Thoracic aorta (tissue), 2 donors: ENCODE measurements at places on chromosomes 11 and 22. TPM values are rescaled to one million over a fixed set of nuclear protein-coding genes. Genes with fewer than 3 reads are reported as not detected.

GRCh38 chr11:1303126-1303821, 6.2 kb downstream of the TOLLIP start:
- no peak for DNase-seq

- no peak for DNase-seq
Observed at GRCh38 chr11:47524291-47524874, 28.5 kb downstream of the CELF1 start.

DNA sequence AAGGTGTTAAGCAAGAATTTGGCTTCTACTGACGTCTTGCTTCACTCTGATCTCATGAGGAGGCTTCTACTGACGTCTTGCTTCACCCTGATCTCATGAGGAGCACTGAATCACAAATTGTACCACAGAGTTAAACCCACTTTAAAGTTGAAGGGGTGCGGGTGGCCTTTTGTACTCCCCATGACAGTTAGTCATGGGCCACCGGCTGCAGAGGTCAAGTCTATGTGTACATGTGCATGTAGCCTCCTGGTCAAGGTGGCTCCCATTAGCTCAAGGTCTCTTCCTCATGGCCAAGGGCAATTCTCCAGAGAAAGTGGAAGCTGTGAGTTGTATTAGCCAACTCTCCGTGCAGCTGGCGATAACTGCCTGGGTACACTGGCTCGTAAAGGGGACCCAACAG, 23.1 kb upstream of the FZD4 start:
- no peak for DNase-seq

GRCh38 chr11:121540627-121541026, 87.9 kb upstream of the SORL1-AS1 start:
- no peak for DNase-seq

DNA sequence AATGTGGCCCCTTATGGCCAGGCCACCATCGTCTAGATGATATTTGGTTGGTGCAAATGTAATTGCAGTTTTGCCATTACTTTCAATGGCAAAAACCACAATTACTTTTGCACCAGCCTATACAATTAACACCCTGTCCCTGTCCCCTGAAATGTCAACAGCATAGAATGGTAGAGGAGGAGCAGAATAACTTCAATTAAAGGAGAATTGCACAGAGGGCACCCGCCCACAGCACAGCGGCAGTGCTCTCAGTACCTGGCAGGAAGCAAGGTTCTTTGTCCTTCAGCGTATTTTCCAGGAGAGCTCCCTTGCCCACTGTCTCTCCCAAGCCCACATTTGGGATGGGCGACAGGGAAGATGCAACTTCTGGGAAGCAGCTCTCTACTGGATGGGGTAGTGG, 115.3 kb downstream of the TRIM29 start:
- DNase-seq, result no peak

DNA sequence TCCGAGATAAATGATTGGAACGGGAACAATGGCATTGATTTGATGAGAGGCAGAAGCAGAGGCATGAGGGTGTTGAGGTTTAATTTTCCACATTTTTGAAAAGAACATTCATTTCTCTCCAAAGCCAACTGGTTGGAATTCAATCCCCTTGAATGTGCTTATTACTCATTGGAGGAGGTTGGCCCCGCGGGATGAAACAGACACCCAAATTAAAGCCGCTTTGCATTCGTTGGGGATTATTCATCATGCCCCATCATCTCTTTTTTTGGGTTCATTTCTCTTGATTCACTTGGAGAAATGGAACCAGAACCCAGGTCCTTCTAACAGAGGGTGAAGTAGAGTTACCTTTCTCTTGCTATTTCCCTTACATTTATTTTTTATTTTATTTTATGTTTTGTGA, 47.6 kb upstream of the PARVG start:
- DNase-seq, result no peak

DNA sequence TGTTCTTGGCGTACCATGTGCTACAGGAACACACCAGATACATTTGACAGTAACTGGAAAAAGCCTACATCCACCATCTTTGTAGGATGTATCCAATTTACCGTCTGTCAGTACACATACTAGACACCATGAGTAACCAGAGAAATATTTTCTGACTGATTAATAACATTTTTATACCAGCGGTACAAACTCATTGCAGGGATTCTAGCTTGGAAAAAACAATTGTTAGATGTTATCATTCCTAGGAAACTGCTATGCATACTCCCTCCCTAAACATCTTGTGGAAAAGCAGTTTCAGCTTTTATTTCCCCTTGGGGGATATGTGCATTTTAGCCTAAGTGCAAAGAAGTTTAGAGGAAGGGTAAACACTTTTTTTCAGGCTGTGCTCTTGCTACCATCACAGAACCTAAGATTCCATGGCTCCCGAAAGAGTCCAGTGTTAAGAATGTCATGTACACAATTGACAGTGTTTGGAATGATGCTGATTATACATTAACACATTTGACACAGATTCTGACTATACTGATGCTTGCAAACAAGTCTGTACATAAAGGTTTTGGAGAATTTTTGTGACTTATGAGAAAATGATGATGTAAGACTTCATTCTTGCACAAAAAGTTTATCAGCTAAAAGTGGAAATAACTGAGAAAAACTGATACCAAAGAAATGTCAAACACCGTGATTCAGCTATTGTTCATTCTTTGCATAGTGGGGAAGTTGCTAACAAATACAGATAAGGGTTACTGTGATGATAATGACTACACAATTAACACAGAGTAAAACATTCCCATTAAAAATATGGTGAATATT, 23.7 kb downstream of the NCF4 start:
- no peak for DNase-seq

GRCh38 chr11:47136327-47136726, 40.4 kb downstream of the ARFGAP2 start:
- no peak for DNase-seq

DNA sequence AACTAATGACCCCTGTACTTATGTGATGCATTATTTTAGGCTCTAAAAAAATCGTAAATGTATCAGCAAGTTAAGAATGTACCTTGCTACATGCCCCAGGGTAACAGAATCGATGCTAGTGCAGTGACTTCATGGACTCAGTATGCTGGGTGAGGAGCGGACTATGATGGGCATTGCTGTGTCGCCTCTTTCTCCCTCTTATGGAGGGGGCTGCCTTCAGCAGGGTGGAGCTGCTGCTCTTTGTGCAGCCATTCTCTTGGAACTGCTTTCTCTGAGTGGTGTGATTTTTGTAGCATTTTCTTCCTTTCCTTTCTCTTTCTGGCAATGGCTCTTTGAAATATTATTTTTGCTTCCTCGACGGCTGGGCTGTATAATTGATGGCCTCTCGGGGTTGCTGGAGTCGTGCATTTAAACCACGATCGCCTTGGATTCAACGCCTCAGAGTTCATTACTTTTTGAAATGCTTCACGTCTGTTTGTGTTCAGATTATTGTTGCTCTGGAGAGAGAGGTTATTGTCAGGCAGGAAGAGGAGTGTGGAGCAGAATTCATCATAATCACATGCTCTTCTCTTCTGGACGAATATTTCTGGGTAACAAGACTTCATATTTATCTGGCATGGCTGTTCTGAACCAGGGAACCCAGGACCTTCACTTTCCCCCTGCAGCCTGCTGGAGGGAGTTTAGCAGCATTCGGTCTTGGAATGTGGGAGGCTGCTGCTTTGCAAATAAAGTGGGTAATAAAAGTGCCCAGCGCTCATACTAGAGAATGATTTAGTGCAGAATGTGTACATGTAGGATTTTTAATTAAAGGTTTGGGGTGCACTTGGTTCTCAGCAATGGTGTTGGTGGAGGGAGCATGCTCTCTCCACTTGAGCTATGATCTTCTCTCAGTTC, 804.2 kb downstream of the NTM start:
- DNase-seq, result no peak

GRCh38 chr11:68661014-68661413, 23.3 kb upstream of the GAL start:
- DNase-seq, result no peak

DNA sequence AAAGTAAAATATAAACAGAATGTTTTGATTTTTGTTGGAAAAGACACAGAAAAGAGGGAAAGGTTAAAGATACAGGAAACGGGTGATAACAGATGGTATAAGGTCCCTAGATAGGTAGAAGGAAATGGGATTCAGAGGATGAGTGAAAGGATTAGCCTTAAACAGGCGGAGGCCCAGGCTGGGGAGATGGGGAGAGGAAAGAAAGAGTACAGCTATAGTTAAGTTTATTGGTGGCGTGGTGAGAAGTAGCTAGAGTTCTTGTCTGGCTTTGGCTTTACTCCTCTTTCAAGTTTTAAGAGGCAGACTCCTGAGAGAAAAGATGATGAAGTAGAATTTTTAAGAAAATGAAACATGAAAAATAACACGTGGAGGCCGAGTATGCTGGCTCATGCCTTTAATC, 13.7 kb downstream of the ZBTB44 start:
- DNase-seq, result no peak

GRCh38 chr11:117410861-117411710, 83.4 kb downstream of the CEP164 start:
- no peak for DNase-seq

- no peak for DNase-seq
Observed at GRCh38 chr11:134849833-134850232, 437.8 kb upstream of the B3GAT1 start.

DNA sequence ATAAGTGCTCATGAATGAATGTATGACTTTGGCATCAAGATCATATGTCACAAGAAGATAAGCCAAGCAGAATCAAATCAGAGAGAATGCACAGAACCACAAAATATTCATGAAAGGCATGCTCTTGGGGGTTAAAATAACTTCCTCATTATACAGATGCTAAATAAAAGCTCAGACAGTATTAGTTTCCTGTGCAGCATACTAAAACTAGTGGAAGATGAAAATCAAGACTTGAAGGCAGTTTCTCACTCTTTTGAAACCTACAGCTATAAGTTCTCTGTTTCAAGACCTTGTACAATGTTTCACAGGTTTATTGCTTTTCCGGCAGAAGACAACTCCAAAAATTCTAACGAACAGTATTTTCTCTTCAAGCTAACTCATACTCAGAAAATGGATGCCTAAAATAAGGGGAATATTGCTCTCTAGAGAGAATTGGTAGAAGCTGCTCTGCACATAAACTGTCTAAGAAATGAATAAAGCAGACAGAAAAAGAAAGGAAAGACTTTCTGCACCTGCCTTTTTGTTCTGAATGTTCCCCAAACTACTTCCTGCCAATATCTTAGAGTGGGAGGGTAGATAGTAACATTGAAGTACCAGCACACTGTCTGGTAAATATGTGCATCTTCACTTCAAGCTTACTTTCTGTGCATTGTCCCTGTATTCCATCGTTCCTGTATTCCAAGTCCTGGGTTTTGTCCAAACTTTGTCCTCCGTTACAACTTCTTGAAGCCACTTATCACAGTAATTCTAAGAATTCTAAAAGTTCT, 639.4 kb upstream of the FAT3 start:
- DNase-seq, result no peak

DNA sequence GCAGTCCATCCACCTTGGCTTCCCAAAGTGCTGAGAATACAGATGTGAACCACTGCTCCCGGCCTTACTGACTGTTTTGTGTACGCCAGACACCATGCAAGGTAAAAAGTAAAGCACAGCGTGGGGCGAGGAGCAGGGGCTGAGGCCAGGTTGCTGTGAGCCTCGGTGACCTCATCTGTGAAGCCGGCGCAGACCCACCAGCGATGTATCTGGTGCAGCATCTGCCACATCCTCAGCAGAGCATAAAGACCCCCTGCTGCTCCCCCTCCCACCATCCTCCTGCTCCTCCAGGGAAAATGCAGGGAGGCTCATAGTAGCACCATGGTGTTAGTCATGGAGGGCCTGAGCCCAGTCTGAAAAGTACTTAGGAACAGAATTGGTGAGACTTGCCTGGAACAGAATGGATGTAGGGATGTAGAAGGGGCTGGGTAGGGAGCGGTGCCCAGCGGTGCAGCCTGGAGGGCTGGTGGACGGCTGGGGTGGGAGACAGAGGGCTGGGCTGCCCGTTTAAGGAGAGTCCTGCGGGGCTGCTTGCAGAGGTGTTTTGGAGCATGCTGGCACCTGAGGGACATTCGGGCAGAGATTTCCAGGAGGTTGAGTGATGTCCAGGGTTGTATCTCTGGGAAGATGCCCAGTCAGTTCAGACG, 462.4 kb downstream of the BRD1 start:
- no peak for DNase-seq

DNA sequence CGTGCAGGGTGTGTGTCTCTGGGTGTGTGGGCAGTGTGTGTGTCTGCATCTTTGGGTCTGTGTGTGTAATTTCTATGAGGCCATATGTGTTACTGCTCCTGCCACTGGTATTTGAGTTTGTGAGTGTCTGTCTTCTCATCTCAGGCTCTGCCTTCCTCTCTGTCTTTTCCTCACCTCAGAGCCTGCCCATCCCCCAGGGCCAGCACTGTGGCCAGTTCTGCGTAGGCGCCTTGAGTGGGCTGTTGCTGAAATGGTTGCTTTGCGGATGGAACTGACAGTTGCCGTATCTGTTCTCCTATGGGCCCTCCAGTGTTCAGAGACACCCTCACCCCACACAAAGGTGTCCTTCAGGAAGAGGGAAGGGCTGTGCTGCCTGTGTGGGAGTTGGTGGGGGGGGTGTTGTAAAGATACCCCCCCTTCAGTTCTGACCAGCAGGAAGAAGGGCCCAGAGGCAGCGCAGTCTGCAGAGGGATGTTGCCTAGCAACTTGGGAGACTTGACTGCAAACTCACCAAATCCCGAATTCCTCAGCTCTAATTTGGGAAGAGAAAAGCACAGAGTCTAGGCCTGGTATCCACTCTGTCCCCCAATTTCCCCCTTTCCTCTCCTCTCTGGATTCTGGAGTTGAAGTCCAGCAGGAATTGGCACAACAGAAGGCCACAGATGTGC, 2.0 kb upstream of the NRGN start:
- no peak for DNase-seq

DNA sequence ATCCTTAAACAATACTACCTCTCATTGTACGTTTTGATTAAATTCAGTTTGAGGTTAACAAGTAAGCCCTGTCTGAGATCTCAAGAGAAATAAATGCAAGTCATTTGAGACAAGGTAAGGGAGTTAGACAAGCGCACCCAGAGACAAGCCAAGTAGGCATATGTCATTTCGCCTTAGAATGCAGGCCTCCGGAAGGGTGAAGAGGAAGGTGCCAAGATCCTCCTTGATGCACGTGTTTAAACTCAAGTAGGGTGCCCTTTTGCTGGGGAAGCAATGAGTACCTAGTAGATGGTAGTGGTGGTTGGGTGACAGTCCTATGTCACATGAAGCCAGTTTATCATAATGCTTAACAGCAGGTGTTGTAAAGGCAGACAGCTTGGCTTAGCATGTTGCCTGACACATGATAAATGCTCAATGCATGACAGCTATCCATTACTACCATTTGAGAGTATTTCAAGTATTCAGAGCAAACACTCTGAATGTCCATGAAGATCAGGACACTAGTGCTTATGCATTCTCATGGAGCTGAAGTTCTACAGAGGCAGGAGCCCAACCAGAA, 415.9 kb downstream of the TMEM135 start:
- no peak for DNase-seq

GRCh38 chr11:59176330-59176729, 4.4 kb downstream of the DTX4 start:
- DNase-seq, result no peak

GRCh38 chr11:66477263-66478201, 2.7 kb upstream of the DPP3 start:
- DNase-seq, result no peak

The CCDC188 gene
- not detected for total RNA-seq

The MYRF gene
- not detected for total RNA-seq

The DEPDC7 gene
- not detected for total RNA-seq

The E2F8 gene
- not detected for total RNA-seq

The CHADL gene
- 3.2 TPM for total RNA-seq

The SPDYC gene
- not detected for total RNA-seq

The OR10A2 gene
- not detected for total RNA-seq

The BTG4 gene
- not detected for total RNA-seq
